RPMI8226 (cell line): ENCODE measurements at places on chromosomes 1 and 21.

GRCh38 chr1:226956942-226957713 lies 17.0 kb downstream of the COQ8A start:
- no peak for DNase-seq

DNA sequence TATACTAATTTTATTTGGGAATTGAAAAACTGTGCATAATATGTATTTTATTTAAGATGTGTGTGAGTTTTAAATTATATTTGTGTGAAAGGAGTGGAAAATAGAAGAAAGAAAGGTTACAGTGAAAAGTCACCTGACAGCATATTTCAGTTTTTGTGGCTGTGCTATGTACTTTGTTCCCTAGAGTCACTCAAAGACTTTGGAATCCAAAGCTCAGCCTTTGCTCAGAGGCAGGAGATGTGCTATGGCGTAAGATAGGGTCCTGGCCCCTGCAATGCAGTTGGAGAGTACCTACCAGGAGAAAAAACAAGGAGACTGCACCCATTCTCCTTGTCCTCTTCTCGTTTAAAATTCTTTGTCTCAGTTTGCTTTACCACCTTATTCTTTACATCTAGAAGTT lies 2.9 kb downstream of the CCDC30 start:
- DNase-seq, result no peak

DNA sequence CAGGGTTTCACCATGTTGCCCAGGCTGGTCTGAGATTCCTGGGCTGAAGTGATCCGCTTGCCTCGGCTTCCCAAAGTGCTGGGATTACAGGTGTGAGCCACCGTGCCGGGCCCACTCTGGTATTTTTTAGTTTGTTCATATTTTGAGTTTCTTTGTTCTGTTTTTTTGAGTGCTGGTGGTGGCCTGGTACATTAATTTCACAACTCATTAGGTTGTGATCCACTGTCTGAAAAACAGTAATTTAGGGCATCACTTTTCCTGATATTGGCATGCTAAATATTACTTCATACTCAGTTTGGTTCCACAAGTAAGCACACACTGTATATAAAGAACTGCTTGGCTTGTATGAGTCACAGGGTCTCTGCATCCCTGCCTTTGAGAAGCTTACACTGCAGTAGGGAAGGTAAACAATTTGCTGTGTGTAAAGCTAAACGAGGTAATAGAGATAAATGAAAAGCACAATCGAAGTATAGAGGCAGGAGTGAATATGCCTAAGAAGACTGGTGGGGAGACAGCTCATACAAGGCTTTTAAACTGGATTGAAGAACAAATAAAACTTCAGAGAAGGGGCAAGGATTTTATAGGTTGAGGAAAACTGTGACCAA lies 7.7 kb downstream of the SNX27 start:
- no peak for DNase-seq

DNA sequence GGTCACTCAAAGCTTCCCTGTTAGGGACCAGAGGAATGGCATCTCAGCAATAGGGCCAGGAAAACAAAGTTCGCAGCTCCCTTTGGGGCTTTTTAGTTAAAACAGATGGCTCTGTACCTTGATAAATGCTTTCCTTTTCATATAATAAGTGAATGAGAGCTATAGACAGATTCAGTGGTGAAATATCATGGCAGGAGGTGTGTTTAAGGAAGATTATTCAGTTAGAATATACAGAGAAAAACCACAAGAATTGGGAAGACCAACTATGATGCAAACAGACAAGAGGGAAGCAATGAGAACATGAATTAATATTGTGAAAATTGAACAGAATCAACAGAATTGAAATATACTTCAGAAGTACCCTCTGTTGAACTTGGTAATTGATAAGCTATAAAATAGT lies 379.4 kb downstream of the PLPP3 start:
- no peak for DNase-seq

DNA sequence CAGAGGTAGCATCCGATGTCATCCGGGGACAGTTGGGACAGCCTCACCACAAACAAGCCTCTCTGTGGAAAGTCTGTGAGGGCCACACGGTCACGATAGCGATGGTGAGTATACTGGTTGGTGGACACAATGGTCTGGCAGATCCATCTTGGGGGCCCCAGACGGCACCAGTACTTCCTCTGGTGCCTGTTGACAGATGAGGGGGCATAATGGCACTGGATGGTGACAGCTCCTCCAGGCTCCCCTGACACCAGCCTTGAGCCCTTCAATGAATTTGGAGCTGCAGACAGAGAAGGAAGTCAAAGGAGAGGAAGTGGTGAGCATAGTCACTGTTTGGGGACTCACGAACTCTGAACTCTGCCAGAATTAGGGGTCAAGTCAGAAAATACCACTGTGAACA lies 8.0 kb downstream of the FCAMR start:
- DNase-seq, result no peak

DNA sequence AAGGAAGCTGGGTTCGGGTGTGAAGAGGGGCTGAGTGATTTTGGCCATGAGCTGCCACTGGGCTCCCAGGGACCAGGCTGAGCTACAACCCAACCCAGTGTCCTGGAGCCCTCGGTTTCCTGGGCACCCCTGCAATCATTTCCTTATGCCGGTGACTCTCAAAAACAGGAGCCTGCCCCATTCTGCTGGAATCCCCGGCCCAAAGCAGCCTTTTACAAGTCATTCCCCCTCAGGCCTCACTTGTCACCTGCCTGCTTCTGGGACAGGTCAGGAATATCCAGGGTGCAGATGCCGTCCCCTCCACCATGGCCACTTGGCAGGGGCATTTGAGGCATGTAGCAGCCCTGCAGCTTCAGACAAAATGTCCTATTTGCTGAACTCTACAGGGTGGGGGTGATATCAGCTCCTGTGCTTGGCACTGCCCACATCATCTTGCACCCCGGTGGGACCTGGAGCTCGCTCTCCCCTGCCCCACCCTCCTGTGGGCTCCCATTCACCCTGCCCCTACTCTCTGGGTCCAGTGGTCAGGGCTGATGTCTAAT lies 30.0 kb downstream of the CDK18 start:
- no peak for DNase-seq

GRCh38 chr1:41492341-41492848 lies 7.9 kb upstream of the EDN2 start:
- DNase-seq, result peak; percentile 83

- DNase-seq, result no peak
Observed at GRCh38 chr1:178772952-178773351, 47.9 kb downstream of the RALGPS2 start.

GRCh38 chr1:38027201-38028104 lies 14.9 kb downstream of the UTP11 start:
- DNase-seq, result no peak

DNA sequence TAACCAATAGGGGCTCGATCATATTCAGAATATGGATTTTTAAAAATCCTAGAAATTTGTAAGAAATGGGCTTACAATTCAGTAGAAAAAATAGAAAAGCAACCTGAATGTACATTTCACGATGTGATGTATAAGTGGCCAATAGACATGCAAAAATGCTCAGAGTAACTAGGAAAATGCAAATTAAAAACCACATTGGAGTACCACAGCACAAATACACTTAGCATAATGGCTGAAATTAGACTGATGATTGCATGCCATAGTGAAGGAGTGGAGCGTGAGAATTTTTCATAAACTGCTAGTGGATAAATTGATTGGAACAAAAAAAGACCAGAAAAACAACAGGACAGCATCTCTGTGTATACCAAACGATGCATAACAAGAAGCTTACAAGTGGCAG lies 102.3 kb downstream of the DYRK1A start:
- DNase-seq, result no peak

DNA sequence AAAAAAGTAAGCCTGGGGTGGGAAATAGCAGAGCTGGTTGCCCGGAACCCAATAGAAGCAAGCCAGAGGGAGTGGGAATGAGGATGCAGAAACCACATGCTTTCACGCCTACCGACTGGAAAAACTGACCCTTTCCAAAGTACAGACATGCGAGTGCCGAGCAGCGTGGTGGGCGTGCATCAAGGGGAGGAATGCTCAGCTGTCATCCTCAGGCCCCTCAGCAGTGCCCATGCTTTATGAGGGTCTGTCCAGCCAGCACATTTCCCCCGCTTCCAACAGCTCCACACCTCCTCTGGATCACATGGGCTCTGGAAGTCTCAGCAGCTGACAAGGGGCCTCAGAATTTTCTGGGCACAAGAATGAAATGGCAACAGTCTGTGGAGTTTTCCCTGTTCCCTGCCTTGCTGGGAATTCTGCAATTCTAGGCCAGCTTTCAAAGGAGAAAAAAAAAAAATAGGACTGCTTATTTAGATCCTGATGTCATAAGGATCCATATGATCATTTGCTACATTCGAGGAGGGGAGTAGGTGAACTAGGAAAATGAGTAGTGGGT lies 19.1 kb upstream of the IKBKE start:
- no peak for DNase-seq

DNA sequence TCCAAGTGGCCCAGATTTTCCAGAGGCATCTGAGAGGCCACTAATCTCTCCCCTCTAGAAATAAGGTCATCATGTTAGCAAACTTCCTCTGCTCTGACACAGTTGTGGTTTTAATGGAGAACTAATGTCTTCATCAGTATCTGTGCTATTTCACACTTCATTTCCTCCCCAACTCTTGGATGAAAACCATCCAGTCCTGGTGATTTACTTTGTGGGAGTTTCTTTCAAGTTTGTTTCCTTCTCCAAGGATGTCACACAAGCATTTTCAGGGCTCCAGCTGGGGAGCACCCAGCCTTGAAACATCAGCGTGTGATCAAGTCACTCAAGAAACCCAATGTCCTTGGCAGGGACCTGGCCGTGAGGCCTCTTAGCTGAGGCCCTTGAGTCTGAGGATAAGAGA lies 38.8 kb downstream of the TBX15 start:
- DNase-seq, result no peak

- no peak for DNase-seq
Observed at GRCh38 chr21:32022146-32022545, 149.3 kb downstream of the HUNK start.

GRCh38 chr1:152444045-152444444 lies 30.0 kb upstream of the CRNN start:
- DNase-seq, result no peak

DNA sequence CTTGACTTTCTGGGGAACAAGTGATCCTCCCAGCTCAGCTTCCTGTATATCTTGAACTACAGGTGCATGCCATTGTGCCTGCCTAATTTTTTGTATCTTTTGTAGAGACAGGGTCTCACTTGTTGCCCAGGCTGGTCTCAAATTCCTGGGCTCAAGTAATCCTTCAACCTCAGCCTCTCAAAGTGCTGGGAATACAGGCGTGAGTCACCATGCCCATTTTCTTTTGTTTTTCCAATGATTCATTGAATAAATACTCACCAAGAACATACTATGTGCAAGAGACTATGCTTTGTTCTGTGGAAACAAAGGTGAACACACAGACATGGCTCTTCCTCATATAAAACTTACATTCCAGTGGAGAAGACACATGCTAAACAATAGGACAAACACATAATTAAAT lies 407.8 kb upstream of the DAB1 start:
- DNase-seq, result no peak

- no peak for DNase-seq
Observed at GRCh38 chr1:53086491-53087070, 24.6 kb downstream of the PODN start.

- DNase-seq, result no peak
Observed at GRCh38 chr1:171841931-171842761, 848 bp downstream of the DNM3 start.

DNA sequence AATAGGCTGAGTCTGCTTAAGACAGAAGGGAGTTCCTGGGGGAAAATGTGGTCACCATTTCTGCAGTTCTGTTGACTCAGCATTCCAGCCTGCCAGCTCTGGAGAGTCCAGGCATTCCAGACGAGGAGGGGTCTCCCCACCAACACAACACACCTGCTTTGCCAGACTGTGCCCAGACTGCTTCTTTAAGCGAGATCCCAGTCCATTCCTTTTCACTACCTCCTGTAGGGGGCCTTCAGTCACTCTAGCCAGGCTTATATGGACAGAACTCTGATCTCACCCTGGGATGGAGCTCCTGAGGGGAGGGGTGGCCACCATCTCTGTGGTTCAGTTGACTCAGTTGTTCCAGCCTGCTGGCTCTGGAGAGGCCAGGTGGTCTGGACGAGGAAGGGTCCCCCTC lies 48.5 kb downstream of the UBE2U start:
- DNase-seq, result no peak

DNA sequence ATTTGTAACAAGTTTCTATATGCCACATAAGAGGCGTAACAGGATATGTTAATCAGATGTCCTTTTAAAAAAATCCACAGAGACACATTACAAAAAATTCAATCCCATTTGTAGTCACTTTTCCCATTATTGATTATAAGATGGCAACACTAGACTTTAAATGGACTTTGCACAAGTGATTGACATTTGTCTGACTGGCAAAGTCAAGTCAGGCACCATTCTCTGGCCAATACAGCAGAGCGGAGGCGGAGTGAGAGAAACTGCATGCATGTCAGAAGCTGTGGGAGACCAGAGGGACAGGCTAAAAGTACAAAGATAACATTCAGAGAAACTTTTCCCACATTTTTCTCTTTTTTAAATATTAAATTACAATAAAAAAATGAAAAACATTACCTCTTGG lies 28.1 kb upstream of the RGS5 start:
- DNase-seq, result no peak

DNA sequence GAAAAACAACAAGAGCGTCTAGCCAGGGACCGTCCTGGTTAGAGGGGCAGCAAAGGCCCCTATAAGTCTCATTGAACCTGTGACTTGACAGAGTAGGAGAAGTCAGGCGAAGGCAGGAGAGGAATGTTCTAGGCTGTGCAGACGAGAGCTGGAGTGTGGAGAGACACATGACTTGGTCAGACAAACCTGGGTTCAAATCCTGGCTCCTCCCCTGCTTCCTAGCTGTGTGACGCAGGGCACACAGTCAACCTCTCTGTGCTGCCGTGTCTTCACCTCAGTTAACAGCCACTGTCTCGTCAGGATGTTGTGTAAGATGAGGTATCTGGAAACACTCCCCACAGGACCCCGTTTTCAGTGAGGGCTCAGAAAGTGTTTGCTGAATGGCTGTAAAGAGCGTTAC lies 15.6 kb downstream of the SLC66A1 start:
- no peak for DNase-seq

GRCh38 chr1:212611000-212611948 lies 2.7 kb downstream of the ATF3 start:
- no peak for DNase-seq

GRCh38 chr1:205456383-205456867 lies 580 bp upstream of the BLACAT1 start:
- DNase-seq, result no peak

DNA sequence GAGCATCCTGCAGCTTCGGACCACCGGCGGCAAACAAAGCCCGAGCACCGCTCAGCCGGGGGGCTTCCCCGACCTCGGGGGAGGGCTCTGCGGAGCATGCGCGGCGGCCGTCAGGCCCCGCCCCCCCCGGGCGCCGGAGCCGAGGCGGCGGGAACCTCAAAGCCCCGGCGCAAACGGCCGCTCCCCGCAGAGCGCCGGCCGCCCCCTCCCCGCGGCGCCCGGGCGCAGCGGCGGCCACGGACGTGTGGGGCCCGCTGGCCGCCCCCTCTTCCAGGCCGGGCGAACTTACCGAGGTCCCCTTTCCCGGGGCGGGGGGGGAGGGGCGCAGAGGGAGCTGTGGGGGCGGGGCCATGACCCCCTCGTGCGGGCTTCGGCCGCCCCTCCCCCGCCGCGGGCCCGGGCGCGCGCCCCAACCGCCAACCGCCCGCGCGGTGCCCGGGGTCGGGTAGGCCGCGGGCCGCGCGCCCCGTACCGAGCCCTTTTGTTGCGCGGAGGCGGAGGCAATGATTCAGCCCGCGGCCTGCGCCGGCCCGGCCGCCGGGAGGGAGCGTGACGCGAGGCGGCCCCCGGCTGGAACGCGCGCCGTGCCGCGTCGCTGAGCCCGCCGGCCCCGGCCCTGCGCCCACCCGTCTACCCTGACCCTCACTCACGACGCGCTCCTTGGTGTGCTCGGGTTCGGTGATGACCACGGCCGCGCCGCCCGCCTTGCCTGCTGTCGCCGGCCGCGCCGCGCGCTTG lies 1.7 kb downstream of the RCC2 start:
- DNase-seq, result peak; percentile 74

GRCh38 chr1:28642056-28642846 lies 616 bp downstream of the TAF12 start:
- peak; percentile 46 for DNase-seq
